ENCODE measurements at places on chromosomes 12 and 14. TPM values are rescaled to one million over a fixed set of nuclear protein-coding genes. Genes with fewer than 3 reads are reported as not detected.

The RNASE2 gene
- 1.2 TPM for polyA plus RNA-seq

DNA sequence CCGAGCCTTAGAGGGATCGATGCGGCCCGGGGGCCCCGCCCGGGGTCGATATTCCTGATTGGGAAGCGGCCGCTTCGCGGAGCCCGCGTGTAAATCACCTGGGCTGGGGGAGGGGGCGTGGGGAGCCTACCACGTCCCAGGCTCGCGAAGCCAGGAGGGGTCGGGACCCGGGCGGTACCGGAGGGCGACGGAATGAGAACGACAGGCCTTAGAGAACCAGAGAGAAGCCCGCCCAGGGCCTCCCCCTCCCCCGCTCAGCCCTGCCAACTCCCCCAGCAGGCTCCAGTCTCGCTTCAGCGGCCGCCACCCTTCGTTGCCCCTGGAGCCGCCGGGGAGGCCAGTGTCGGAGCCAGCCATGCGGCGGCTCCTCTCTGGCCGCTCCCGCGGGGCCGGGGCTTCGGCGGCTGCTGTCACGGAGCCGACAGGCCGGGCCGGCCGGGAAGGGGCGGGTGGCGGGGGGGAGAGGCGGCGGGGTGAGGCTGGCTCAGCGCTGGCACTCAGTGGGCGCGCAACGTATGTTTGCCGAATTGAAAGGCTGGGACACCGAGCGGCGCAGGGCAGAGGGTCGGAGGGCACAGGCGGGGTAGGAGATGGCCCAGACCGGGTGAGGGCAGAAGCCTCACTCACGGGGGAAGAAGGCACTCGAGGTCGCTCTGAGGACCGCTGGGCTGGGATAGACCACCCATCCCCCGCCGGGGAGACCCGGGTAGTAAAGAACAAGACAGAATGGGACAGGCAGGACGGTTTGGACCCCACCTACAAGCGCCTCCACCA lies 1.4 kb upstream of the DNAJC22 start:
- H3K4me1 ChIP-seq = peaks cover 62% of the 10 kb centered on the region
- peaks cover 49% of the 10 kb centered on the region for H3K27me3 ChIP-seq
- no peak overlapping the region for H3K27ac ChIP-seq
- peak; percentile 35 for DNase-seq

The SLC2A3 gene
- polyA plus RNA-seq = 9.1 TPM

DNA sequence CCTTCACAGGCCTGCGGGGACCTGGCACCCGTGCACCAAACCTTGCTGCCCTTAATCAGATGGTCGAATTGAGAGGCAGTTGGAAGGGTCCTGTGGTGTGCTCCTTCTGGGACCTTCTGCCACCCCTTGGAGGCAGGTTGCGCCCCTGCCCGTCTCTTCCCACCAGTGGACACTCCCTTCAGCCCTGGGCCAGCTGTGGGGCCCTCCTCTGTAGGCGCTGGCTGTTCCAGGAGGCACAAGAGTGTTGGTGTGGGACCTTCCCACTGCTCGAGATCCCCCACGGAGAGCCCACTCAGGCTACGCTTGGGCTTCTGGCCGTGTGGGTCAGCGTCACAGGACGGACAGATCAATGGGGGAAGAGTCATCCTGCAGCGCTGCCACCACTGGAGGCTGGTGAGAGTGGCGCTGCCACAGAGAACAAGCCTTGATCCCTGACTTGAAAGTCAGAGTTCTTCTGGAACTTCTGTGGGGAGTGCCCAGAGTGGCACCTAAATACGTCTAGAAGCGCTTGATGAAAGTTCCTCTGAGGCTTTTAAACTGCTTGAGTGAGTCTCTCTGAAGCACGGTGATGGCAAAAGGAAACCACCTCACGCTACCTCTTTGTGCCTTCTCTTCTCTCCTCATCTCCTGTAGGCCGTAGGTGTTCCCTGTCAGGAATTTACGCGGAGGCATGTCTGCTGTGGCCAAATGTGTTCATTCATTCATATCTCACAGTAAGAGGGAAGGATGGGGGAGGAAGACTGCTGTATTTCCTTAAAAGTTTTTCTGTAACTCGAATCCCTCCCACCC lies 48.3 kb downstream of the TRAF3 start:
- no peak overlapping the region for H3K27ac ChIP-seq
- H3K36me3 ChIP-seq = no peaks in the 10 kb centered on the region
- peaks cover 28% of the 10 kb centered on the region for H3K4me1 ChIP-seq
- no peak overlapping the region for H3K4me3 ChIP-seq

The WSB2 gene
- 79.7 TPM for polyA plus RNA-seq

The SNW1 gene
- polyA plus RNA-seq = 33.3 TPM

GRCh38 chr12:10027721-10028120 lies 2.8 kb upstream of the CLEC9A start:
- no peak overlapping the region for H3K27ac ChIP-seq
- DNase-seq = no peak
- no peaks in the 10 kb centered on the region for H3K4me1 ChIP-seq
- H3K4me3 ChIP-seq = no peak overlapping the region
- H3K36me3 ChIP-seq = no peaks in the 10 kb centered on the region
- H3K27me3 ChIP-seq = no peaks in the 10 kb centered on the region

- peak; percentile 53 for DNase-seq
- no peaks in the 10 kb centered on the region for H3K27me3 ChIP-seq
- H3K27ac ChIP-seq = no peak overlapping the region
- no peaks in the 10 kb centered on the region for H3K36me3 ChIP-seq
- H3K4me1 ChIP-seq = no peaks in the 10 kb centered on the region
Observed at GRCh38 chr14:93160353-93160801, 24.3 kb downstream of the MOAP1 start.

Measured in stomach (tissue), 19 donors.